RWPE1 (cell line): ENCODE measurements at places on chromosomes 4 and X.

DNA sequence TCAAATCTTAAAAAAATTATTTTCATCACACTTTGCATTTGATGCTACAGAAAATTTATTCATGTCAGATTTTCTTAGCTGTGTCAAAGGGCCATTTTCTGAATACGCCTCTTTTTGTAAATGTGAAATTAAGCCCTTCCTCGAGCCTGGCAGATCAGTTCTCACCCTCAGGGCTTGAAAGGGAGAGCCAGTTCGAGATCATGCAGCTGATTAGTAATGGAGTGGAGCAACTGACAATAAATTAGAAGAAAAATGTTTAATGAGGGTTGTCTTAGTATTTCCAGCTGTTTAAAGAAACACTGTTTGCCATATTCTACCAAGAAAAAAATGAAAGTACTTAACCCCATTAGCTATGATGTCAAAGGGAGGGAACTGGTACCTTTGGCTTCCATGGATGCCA, 28.7 kb downstream of the CC2D2A start:
- no peak for DNase-seq

DNA sequence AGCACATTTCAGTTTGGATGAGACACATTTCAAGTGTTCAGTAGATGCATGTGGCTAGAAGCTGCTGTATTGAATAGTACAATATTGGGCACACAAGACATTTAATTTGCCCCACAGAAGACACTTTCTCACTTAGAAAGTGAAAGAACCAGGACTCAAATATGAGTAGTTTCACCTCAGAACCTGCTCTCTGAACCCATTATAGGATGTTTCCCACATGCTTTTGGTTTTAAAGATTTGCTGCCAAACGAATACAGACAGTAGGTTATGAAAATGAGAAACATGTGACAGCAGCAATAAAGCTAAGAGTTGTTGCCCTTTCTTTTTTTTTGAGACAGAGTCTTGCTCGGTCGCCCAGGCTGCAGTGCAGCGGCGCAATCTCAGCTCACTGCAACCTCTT, 32.3 kb downstream of the C4orf54 start:
- DNase-seq, result no peak

DNA sequence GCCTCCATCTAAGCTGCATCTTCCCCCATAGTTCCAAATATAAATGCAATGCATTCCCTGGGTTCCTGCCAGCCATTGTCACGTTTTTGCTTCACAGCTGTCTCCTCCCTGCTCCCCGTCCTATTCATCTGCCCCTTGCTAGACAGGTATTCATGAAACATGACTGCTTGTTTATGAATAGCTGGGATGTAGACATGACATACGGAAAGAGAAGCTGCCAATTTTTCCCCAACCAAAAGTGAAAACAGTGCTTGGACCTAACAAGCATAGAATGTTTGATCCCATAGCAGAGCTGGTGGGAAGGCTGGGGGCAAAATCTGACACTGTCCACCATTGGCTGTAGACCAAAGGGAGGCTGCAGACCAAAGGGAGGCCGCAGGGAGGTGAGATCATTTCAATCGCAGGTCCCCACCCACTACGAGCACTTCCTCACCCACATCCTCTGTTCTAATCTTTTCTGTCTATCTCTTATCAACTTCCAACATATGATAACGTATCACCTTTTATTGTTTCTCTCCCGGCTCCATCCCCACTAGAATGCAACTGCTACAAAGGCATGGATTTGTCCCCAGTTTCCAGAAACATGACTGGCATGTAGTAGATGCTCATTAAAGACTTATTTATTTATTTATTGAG, 8.5 kb upstream of the GYG2 start:
- DNase-seq, result no peak

- DNase-seq, result no peak
These were observed 123.6 kb upstream of the INTU start for GRCh38 chr4:127509155-127509554.

DNA sequence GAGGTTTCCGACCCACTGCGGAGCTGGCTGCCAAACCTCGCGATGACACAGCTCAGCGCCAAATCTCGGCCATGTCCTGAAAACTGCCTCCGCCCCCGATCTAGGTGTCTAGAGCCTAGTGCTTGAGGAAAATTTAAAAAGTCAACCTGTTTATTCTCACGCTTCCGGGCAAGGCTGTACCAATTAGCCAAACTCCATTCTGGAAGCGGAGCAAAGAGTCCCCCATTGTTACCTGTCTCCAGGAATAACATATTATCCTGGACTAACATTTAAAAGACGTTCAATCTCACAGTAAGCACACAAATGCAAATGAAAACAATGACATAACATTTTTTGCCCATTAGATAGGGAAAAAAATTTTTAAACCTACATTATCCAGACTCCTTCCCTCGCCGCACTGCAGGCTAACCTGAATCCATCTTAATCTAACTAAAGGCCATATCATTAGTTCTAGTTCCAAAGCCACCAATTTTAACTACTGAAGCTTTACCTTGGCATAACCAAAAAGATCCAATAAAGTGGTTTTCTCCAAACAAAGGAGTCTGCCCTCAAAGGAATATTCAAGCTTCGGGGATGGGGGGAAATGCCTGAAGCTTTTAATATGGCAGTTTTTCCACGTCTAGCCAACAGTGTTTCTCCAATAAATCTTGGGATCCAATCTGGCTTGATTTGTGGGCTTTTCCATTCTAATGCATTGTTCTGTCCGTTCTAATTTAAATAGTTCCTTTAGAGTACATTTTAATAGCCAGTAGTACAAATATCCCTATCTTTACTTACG, 1.9 kb downstream of the HUWE1 start:
- no peak for DNase-seq

GRCh38 chr4:186810613-186811150, 87.0 kb upstream of the FAT1 start:
- no peak for DNase-seq

DNA sequence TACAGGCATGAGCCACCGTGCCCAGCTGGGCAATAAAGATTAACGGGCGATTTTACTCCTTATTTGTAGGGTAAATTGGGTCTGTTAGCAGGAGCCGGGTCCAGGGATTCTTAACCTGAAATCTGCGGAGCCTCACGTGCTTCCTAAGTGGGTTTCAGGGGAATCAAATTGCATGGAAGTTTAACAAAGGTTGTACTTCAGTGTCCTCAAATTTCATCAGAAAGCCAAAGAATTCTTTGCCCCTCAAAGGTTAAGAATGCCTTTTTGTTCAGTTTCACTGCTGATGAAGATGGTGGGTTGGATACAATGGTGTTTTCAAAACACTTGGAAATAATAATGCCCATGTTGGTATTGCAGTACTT, 67.9 kb downstream of the AFF1 start:
- DNase-seq, result no peak

GRCh38 chr4:108036213-108036612, 46.5 kb downstream of the HADH start:
- DNase-seq, result no peak

- no peak for DNase-seq
These were observed 61.2 kb downstream of the PASD1 start for GRCh38 chrX:151624677-151625076.

DNA sequence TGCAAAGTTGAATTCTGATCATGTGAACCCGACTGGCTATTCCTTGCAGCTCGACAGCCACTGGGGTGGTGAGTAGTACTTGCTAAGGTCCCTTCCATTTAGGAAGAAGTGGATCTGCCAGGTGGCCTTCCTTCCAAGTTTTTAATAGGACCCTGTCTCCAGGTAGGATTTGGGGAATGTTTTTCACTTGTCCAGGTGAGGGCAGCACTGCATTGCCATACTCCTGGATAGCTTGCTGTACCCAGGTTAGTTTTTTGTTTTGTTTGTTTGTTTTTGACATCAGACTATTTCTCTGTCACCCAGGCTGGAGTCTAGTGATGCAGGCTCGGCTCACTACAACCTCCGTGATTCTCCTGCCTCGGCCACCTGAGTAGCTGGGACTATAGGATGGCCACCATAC, 29.8 kb downstream of the SAGE1 start:
- DNase-seq, result peak; percentile 1

DNA sequence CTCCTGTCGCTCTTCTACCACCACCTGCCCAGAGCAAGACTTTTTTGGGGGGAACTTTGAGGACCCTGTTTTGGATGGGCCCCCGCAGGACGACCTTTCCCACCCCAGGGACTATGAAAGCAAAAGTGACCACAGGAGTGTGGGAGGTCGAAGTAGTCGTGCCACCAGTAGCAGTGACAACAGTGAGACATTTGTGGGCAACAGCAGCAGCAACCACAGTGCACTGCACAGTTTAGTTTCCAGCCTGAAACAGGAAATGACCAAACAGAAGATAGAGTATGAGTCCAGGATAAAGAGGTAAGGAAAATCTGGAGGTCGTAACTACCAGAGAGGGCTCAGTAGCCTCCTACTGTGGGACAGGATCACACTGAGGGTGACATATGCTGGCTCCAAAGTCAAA, 364.5 kb downstream of the MAPK10 start:
- no peak for DNase-seq

DNA sequence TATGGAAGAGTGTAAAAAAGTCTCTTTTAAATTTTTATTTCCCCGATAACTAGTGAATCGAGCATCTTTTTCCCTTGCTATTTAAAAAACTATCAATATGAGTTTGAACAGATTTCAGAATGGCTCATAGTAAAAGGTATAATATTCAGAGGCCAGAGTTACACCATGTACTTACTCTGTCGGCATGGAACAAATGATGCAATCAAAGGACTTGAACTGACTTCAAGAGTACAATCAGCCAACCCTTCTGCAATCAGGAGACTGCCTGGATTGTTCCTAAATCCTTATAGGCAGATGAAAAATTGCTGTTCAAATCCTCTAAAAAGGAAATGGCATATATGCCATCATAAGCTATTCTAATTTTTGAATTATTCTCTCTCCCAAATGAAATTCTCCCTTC, 273.3 kb downstream of the SH2D1A start:
- DNase-seq, result no peak

DNA sequence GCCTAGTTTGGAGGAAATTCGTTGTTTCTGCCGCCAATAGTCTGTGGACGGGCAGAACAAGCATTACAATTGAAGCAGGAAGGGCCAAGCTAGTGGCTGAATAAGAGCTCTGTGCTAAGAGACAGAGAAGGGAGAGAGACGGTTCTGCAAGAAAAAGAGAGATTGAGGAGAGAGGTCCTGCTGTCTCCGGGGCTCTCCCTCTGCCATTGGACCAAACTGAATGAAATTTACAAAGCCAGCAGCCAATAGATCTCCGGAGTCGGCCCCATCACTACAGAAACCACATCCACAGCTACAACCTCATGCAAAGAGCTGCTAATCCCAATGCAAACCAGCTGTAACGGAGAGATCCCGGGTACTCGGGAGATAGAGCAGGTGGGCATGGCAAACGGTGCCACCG, at the start of gene NLGN4X:
Gene NLGN4X (minus strand): TSS at position 148 of the 400 bp plus-strand sequence. CDS start 77,401 bp downstream, outside the sequence.
- no peak for DNase-seq

GRCh38 chrX:32370456-32371205, 840.7 kb downstream of the DMD start:
- no peak for DNase-seq
